ENCODE measurements at places on chromosomes 1 and 21.

DNA sequence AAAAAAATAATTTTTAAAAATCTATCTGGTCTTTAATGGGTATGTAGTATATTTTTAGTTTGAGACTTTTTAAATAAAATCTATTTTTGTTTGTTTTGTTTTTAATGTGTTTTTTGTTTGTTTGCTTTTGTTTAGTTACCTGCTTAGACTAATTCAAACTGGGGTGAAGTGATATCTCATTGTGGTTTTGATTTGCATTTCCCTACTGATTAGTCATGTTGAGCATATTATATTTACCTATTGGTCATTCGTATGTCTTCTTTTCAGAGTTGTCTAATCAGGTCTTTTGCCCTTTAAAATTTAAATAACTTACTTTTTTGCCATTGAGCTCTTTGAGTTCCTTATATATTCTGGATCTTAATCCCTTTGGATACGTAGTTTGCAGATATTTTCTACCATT is 20.3 kb downstream of the CD1B start:
- DNase-seq = no peak

GRCh38 chr1:208516780-208517179 is 272.6 kb upstream of the PLXNA2 start:
- DNase-seq = no peak

DNA sequence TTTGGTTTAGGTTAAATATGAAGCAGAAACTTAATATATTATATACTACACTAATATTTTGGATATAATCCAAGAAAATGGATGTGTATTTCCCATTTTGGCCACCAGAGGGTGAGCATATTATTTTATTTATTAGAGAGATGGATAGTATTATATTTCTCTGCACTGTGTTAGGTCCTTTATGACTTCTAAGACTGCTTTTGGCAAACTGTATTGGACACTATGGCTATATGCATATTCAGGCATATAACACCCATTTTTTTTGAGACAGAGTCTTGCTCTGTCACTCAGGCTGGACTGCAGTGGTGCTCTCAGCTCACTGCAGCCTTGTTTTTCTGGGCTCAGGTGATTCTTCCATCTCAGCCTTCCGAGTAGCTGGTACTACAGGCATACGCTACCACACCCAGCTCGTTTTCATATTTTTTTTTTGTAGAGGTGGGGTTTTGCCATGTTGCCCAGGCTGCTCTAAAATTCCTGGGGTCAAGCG is 17.8 kb upstream of the PGM1 start:
- no peak for DNase-seq

GRCh38 chr21:41511858-41512257 is 3.9 kb upstream of the TMPRSS2 start:
- DNase-seq = no peak

- no peak for DNase-seq
Measured at GRCh38 chr1:27366411-27367159, at the start of gene MAP3K6. TSS of gene MAP3K6 (minus strand) at chr1:27366961. CDS start at chr1:27366597, 364 bp downstream.

DNA sequence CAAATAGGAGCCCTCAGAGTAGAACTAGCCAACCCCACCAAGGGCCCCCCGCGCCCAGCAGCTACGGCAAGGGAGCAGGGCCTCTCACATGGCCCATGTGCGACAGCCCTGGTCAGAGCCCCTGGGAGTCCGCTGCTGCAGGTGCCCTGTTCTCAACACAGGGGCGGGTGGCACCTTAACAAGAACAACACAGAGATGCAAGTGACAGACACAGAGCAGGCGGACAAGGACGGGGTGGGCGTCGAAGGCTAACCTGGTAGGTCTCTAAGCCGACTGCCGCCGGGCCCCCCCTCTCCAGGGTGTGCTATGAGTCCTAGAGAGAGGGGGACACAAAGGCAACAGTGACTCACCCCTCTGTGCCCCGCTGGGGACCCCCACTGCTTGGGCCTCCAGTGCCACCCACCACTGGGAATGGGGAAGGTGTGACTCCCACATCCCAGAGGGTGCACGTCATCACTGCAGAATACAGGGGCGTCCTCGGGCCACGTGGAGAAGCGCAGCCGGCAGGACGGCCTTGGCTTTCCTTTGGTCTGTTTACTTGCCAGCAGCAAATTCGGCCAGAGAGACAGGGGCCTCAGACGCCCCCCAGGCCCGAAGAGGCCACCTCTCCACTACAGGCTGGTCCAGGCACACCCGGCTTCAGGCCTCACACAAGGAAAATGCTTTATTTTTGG is 44.8 kb downstream of the PRDM15 start:
- DNase-seq = no peak

DNA sequence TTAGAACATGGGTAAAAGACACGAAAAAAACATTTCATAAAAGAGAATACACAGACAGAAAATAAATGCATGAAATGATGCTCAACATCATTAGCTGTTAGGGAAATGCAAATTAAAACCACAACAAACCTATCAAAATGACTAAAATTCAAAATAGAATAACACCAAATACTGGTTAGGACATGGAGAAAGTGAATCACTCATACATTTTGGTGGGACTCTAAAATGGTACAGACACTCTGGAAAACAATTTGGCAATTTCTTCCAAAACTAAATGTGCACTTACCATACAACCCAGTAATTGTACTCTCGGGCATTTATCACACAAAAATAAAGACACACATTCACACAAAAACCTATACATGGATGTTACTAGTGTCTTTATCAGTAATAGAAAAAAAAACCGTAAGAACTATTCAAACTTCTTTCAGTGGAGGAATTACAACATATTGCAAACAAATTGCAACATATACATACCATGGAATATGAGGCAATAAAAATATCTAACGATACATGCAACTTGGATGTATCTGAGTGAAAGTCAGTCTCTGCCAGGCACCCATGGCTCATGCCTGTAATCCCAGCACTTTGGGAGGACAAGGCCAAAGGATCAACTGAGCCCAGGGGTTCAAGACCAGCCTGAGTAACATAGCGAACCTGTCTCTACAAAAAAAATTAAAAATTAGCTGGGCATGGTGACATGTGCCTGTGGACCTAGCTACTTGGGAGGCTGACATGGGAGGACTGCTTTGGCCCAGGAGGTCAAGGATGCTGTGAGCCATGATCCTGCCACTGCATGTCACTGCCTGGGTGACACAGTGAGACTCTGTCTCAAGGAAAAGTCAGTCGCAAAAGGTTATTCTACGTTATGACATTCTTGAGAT is 19.6 kb downstream of the HSF2BP start:
- no peak for DNase-seq

GRCh38 chr21:45848331-45848730 is 133.2 kb upstream of the COL6A1 start:
- no peak for DNase-seq

DNA sequence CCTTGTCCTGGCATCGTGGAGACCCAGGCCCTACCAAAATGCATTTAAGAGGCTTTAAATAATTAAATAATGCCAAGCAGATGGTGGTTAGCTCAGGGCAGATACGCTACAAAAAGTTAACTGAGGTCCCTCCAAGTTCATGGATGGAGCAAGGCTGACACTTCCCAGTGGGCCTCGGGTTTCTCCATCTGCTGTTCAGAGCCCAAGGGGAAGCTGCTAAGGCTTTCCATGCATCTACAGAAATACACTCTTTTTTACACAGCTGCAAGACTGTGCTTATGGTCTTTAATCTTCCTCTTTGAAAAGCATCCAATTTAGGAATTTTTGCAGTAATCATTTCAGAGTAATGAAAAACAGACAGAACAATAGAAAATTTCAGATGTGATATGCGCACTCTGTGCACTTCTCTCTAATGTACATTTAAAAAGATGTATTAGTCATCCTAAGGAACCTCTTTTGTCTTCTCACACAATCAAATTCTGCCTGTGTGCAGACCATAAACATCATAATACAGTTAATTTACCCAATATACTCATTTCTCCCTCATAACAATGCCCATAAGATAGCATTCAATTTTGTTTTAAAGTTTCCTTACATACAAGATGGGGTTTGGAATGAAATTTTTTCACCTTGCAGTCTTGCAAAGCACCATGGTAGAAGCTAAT is 173.2 kb upstream of the ATP1B1 start:
- no peak for DNase-seq

- no peak for DNase-seq
Measured at GRCh38 chr1:117106478-117106877, 15.1 kb downstream of the TRIM45 start.

DNA sequence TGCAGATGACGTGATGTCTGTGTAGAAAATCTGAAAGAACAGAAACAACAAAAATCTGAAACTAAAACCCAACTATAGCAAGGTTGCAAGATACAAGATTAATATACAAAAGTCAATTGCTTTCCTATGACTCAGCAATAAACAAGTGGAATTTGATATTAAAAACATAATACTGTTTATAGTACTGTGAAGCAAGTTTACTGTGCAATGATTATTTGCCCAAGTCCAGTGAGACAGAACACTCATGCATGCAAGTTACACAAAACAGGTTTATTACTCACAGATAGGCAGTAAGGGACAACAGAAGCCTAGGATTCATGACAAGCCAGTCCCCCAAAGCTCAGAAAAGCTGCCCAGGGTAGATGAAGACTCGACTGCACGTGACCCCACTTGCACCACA is 62.4 kb upstream of the RAB4A start:
- no peak for DNase-seq

- peak; percentile 54 for DNase-seq
Measured at GRCh38 chr1:2314803-2315673, 76.3 kb downstream of the MORN1 start.

- DNase-seq = no peak
Measured at GRCh38 chr1:1596493-1597274, 3.3 kb downstream of the FNDC10 start.

GRCh38 chr1:22077728-22078127 is 25.2 kb downstream of the CDC42 start:
- DNase-seq = no peak

DNA sequence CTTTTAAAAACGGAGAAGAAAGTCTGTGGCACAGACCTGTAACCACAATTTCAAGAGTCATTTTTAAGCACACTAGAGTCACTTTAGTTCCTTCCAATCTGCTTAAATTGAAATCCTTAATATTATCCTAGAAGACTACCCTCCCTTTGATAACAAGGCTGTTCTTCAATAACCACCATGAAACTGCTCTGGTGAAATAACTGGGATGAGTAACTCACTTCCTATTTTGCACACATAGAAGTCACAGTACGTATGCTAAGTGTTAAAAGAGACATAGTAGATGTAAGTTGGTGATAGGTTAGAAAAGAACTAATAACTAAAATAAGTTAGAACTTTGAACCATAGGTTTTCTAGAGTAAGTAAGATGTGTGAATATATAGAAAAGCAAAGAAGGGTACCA is 107.8 kb downstream of the NME7 start:
- no peak for DNase-seq

DNA sequence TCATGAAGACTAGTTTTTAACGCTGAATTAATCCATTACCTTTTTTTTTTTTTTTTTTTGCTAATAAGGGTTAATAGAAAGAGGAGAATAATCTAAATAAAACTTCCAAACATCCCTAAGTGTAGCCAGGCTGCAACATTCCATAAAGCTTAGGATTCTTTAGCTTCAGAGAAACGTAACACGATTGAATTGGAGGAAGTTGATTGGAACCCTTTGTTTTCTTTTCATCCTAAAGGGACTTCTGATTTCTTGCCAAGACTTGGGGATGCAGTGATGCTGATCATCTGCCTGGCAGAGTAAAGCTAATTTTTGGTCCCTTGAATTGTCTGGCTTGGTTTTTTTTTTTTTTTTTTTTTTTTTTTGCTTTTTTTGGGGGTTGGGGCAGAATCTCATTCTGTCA is 142.9 kb downstream of the VPS13D start:
- no peak for DNase-seq

DNA sequence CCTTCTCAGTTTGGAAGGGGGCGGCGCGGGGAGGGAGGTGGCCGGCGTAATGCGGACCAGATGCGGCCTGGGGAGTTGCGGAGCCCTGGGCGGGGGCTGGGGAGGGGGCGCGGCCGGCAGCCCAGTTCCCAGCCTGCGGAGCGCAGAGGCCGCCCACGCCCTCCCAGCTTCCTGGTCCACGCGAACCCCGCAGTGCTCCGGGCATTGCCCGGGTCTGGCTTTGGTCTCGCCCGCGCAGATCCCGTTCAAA is 695 bp downstream of the DMBX1 start:
- no peak for DNase-seq

DNA sequence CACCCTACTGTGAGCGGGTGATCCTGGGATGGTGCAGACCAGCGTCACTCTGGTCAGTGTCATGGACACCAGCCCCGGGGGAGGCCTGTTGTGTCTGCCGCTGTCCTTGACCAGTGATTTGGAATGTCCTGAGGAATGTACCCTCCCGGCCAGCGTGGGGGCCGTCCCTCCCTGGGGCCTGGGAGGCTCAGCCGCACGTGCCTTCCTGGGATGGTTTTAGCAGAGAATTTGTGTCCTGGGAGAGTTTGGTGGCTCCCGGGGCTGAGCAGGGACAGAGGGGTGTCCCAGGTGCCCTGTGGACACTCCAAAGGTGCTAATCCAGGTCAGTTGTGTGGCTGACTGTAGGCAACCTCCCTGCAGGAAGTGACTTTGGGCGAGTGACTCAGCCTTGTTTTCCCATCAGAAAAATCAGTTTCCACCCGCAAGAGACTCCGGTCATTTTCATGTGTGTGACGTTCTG is 6.2 kb downstream of the ARHGEF16 start:
- DNase-seq = no peak

DNA sequence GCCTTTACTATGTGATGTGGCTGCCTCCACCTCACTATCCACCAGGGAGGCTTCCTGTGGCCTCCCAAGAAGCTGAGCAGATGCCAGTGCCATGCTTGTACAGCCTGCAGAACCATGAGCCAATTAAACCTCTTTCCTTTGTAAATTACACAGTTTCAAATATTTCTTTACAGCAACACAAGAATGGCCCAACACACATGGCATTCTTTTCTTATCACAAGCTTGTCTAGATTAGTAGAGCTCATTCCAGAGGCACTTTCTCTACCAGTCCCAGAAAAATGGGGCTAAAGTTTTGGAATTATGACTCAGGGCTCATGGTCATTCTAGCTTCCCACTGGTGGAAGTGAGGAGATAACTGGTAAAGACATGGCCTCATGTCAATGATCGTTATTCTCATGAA is 655.2 kb downstream of the LMO4 start:
- DNase-seq = no peak

GRCh38 chr1:25737130-25737529 is 62.9 kb upstream of the SELENON start:
- no peak for DNase-seq

- no peak for DNase-seq
Measured at GRCh38 chr1:64940025-64940424, 26.3 kb downstream of the JAK1 start.

DNA sequence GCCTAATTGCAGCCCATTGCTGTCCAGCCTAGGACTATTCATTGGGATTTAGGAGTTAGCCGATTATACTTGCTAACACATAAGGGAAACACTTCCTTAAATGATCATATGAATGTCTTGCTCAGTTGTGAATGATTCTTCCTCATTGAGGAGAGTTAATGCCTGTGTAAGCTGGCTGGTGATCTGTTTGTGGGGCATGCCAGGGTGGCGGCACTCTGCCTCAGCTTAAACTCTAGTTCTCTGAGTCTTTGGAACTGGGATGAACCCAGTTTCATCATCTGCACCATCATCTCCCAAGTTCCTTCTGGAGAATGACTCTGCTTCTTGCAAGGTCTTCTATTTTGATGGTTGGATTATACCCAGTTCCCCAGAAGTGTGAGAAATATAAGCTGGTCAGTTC is 23.9 kb upstream of the SLAMF6 start:
- no peak for DNase-seq

GRCh38 chr1:213089924-213090677 is 39.1 kb downstream of the RPS6KC1 start:
- no peak for DNase-seq

Data from stimulated activated CD8-positive, alpha-beta memory T cell treated with anti-CD3 and anti-CD28 coated beads, Interleukin-2, amount 100 ng/mL, for 1 hour (primary cell).